ENCODE measurements at places on chromosomes 16 and 17.

DNA sequence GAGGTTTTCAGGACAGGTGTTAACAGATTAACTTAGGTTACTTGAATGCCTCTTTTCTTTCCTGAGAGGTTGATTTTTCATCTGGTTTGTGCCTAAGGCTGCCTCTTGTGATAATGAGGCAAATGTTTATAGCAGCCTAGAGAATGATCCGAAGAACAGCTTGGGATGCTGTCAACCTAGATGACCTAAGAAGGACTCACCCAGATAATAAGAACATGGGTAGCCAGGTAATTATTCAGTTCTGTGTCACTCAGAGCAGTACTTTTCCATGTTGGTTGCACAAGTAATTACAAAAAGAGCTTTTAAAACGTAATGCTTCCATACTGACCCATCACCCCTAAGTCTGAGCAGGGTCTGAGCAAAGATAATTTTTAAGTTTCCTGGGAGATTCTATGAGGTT is 60.3 kb downstream of the CHD9 start:
- DNase-seq = no peak

DNA sequence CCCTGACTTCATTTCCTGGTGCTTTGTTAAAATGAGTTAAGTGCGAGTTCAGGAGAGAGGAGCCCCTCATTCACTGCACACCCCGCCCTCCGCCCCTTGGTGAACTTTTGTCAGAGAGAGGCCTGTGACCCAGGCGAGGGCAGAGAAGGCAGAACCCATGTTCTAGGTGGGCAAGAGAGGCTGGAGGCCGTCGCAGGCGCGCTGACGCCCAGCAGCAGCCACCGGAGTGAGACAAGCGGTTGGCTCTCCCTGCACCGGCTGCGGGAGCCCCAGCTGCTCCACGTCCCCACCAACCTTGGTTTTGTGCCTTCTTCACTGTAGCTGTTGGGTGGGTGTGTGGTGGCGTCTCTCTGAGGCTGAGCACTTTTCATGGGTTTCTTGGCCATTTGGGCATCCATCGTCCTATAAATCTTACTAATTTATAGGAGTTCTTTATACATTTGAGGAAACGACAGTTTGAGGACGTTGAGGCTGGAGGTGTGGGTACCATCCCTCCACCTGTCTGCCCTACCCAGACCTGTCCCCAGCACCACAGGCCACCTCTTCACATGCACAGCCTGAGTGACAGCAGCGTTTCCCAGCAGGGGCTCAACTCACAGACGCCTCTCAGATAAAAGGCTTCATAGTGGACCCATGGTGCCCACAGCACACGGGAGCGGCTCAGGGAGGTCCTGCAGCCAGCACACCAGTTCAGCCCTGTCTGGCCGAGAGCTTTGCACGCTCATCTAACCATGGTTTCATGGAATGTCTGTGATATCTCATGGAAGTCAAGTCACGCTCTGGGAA is 45.2 kb upstream of the CBFA2T3 start:
- no peak for DNase-seq

GRCh38 chr17:67178555-67178954 is 66.4 kb downstream of the HELZ start:
- DNase-seq = no peak

- no peak for DNase-seq
Observed at GRCh38 chr17:73623247-73623646, 21.0 kb downstream of the SDK2 start.

GRCh38 chr16:23436951-23437350 is 16.0 kb downstream of the COG7 start:
- DNase-seq = no peak

GRCh38 chr17:80031691-80032430 is 3.8 kb downstream of the TBC1D16 start:
- DNase-seq = no peak

- no peak for DNase-seq
Observed at GRCh38 chr17:13933441-13934276, 135.6 kb upstream of the COX10 start.

GRCh38 chr17:50203086-50203485 is 1.7 kb upstream of the COL1A1 start:
- no peak for DNase-seq

- no peak for DNase-seq
Observed at GRCh38 chr17:371583-371982, 19.0 kb upstream of the RPH3AL start.
